ENCODE measurements at places on chromosomes 7 and 10. TPM values are rescaled to one million over a fixed set of nuclear protein-coding genes. Genes with fewer than 3 reads are reported as not detected.

DNA sequence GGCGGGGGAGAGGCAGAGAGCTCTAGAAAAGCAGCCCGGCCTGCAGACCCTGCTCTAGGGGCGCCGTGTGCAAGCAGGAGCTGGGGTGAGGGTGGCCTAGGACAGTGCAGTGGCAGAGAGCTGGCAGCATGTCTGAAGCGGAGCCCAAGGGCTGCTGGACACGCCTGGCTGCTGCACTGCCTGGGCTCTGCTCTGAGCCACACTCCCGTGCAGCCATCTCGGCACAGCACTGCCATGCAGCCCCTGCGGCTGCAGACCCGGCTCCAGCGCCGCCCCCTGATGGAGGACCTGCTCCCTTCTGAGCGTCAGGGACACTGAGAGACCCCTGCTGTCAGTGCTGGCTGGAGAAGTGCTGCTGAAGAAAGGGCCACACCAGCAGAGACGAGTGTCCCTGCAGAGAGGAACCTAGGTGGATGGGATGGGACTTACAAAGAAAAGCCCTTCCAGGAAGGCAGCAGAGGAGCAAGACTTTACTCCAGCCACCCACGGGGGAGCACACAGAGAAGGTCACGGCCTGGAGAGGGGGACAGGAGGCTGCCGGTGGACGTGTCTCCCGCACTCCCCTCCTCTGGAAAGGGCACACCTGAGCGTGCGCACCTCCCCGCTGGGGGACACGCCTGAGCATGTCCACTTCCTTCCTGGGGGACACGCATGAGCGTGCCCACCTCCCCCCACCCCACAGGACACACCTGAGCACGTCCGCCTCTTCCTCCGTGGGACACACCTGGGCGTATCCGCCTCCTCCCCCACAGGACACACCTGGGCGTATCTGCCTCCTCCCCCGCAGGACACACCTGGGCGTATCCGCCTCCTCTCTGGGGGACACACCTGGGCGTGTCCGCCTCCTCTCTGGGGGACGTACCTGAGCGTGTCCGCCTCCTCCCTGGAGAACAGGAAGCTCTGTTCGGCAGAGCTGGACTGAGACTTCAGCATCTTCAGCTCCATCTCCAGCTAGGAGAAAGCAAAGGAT, 252.9 kb downstream of the MAD1L1 start:
- DNase-seq = no peak

DNA sequence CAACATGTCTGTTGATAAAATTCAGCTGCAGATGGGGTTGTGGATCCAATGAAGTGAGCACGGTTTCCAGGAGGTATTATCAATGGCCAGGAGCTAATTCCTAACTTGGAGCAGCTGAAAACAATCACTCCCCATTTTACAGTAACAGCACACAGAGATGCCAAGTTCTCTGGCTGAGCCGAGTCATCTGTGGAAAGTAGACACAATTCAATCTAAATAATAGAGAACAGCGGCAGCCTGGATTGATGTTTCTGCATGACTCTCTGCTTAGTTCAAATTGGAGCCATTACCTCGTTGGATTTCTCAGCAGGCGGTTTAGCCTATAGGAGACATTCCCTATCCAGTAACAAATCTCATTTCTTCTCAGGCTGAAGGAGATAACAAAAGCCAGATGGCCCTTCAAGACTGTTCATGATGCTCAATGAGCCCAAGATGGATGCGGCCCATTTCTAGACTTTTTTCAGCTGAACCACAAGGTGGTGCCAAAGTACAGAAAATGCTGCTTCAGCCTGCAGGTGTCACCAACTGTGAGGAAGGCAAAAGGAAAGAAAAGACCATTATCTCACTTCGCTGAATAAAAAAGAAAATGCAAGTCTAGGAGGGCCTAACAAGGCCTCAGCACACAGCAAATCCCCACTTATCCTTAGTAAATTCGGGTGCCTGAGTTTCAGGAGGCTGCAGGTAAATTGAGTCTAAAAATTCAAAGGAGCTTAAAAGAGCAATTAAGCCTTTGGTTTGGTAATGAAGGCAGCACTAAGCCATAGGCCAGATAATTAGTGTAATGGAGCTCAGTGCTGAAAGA, 83.7 kb downstream of the SLC16A9 start:
- DNase-seq = peak; percentile 58

DNA sequence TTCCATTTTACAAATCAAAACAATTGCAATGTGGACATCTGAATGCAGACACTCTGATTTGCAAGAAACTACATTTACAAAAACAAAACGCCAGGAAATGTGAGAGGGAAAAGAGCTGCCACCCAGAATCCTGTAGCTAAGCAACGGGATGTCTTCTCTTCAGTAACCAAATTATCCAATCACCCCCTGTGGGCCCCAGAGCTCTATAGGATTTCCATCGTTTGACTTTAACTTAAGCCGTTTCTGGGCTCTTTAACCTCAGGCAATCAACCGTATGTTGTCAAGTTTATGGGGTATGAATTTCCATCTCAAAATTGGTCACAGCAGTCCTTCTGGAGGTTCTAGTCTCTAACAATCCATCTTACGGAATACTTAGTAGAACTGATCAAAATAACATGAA, 240.5 kb downstream of the ETV1 start:
- DNase-seq = no peak

- DNase-seq = no peak
Measured at GRCh38 chr7:115782696-115783490, 247.7 kb downstream of the TFEC start.

DNA sequence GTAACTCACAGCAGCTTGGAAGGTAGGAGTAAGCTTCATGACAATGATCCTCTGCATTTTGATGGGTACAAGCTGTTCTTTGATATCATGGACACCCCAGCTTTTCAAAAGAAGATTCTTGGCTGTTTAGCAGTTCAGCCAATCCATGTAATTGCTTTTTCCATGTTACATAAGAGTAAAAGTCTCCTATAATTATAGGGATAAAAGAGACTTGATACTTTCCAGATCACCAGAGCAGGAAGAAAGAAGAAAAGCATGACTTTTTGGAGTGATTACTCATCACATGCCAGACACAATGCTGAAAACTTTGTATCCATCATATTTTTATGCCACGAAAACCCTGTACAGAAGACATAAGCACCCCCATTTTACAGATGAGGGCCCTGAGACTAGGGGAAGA, 1049.7 kb downstream of the NRG3 start:
- no peak for DNase-seq

Gene IL6
- 18.4 TPM for polyA plus RNA-seq
